ENCODE measurements at places on chromosomes 1 and 21. TPM values are rescaled to one million over a fixed set of nuclear protein-coding genes. Genes with fewer than 3 reads are reported as not detected.

GRCh38 chr1:169859001-169859400 is 34.7 kb downstream of the SCYL3 start:
- DNase-seq: no peak

GRCh38 chr1:58885998-58886397 is 102.2 kb upstream of the JUN start:
- DNase-seq: no peak

- no peak for DNase-seq
Measured at GRCh38 chr1:2304921-2305681, 77.0 kb downstream of the SKI start.

GRCh38 chr1:222769181-222769580 is 32.2 kb downstream of the FAM177B start:
- no peak for DNase-seq

- DNase-seq: no peak
Measured at GRCh38 chr1:47229031-47229885, 2.8 kb downstream of the TAL1 start.

- no peak for DNase-seq
Measured at GRCh38 chr21:26099610-26100219, 70.9 kb downstream of the APP start.

DNA sequence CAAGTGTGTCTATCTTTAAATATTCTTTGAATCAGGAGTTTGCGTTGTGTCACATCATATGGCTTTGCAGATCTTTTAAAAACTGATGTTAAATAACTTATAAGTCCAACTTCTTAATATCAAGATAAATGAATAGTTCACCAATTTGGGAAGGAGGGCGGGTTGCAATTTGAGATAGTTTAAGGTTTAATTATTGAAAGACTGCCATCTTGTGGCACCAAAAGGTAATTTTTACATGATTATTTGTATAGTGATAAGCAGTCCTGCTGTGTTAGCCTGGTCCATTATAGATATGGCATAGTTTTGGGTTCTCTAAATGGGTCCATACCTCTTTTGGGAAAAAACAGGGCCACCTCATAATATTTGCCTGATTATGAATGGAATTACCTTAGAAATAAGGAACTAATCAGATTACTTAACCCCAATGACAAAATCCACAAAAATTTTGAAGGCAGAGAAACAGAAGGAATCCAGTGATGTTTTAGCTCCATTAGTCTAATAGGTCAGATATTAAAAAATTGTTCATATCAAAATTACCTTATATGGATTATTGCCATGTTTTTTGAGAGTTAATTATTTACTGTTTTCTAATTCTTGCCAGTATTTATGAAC is 64.3 kb downstream of the PRKAA2 start:
- no peak for DNase-seq

- no peak for DNase-seq
Measured at GRCh38 chr1:225878282-225878681, 3.9 kb downstream of the TMEM63A start.

DNA sequence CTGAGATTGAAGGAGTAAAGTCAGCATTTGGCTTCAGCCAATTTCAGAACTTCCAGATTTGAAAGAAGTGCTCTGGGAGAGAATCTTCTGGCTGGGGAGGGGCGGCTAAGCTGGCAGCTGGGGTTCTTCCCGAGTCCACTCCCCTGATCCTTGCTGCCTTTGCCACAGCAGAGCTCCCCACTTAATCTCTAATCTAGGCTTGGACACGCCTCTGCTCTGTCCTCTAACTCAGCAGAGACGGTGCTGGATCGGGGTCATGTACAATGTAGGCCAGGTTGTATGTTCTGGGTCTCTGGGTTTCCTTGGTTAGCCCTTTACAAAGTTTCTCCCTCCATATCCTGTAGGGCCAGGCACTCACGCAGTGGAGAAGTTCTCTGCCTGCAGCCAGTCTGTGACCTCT is 10.1 kb upstream of the GSTM3 start:
- DNase-seq: no peak

DNA sequence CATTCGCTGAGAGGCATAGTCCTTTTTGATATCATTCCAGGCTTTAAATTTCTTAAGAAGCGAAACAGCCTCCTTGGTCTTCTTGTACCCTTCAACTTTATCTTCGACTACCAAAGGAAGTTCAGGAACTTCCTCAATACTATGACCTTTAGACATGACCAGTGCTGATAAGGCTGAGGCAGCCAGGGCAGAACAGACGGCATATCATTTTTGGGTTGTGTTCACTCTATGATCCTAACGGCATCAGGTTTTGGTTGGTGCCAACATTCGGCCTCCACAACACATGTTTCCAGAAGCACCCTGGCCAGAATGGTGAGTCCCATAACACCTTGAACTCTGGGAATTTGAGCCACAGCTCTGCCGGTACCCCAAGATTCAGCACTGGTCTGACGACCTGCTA is 31.4 kb upstream of the MYOC start:
- no peak for DNase-seq

DNA sequence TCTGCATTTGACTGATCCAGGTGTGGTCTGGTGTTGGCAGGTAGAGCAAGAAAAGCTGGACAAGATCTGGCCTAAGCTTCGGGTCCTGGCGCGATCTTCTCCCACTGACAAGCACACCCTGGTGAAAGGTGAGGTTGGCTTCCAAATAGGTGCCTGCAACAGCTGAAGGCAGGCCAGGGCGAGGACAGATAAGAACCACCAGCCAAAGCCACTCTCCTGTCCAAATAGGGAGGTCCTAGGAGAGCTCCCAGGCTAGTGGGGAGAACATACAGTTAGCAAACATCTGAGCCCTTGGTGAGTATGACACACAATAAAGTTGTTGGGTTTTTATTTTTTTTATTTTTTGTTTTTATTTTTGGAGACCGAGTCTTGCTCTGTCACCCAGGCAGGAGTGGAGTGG is 51.9 kb upstream of the LAX1 start:
- DNase-seq: no peak

DNA sequence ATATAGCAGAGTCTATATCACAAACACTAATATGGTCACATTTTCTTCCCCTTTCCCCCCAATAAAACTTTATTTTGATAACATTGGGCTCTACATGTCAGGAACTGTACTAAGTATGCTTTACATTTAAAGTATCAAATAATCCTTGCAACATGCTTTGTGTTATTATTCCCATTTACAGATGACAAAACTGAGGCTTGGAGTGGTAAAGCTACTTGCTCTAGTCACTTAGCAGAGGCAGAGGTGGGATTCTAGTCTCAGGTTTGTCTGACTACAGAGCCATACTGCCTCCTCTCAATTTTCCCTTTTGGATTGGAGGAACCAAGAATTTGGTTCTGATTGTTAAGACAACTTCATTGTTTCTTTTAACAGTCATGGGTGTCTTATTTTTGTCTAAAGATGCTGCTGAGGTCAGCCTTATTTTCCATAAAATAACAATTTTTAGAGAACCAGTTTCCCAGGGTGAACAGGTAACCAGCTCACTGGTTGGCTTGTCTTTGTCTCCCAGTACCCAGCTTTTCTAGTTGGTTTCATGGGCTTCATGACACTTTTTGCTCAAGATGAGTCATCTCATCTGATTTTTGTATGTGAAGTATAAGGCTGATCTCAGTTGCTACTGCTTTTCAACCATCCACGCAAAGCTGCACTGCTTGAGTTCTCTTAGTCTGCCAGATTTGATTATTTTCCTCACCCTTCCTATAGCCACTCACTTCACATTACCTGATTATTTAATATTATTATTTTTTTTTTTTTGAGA is 81.0 kb upstream of the ARID1A start:
- DNase-seq: no peak

DNA sequence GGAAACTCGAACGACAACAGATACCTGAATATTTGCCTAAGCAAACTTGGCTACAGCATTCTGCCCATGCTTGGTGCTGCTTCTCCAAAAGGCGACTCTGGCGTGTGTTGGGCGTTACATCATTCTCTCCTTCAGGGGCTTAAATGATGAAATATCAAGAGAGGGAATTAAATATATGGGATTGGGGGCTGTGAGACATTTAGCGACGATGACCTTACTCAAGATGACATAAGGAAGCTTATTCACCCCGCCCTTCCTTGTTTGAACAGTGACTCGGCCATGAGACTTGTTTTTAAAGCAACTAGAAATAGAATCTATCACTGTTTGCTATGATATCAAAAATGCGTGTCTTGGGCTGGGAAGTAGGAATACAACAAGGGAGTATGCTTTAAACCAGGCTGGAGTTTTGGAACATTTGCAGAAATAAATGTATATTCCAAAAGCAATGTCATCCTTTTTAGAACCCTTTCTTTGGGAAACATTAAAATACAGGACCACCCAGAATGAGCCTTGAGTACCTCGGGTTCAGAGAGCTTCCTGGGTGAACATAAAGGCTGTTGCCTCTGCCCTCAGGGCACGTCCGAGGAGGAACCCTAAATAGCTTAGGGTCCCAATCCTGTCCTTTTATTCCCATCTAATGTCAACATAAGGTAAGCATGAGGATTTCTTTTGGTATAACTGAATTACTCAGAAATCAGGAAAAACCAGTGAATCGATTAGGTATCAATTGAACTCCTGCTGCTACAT is 123.3 kb upstream of the SLC45A1 start:
- no peak for DNase-seq

GRCh38 chr1:23732363-23733224 is 10.7 kb upstream of the ELOA start:
- no peak for DNase-seq

GRCh38 chr1:1308756-1309250 is 406 bp downstream of the PUSL1 start:
- no peak for DNase-seq

DNA sequence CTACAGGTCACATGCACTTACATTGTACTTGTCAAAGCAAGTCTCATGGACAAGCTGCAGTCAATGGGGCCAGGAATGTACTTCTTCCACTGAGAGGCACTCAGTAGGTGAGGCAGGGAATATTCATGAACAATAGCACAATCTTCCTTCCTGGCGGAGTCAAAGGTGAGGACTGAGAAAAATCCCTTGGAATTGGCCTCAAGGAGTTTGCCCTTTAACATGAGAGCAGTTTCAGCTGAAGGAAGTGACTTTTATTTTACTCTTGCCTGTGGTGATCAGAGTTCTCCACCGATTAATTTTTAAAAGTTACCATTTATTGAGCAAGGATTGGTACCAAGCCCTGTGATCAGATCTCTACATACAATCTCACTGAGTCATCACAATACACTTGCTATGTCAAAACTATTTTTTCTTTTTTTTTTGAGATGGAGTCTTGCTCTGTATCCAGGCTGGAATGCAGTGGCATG is 11.2 kb upstream of the AK2 start:
- DNase-seq: no peak

GRCh38 chr21:44425895-44426662 is 29.2 kb upstream of the LRRC3 start:
- no peak for DNase-seq

- no peak for DNase-seq
Measured at GRCh38 chr21:25390701-25391100, 216.6 kb downstream of the MRPL39 start.

DNA sequence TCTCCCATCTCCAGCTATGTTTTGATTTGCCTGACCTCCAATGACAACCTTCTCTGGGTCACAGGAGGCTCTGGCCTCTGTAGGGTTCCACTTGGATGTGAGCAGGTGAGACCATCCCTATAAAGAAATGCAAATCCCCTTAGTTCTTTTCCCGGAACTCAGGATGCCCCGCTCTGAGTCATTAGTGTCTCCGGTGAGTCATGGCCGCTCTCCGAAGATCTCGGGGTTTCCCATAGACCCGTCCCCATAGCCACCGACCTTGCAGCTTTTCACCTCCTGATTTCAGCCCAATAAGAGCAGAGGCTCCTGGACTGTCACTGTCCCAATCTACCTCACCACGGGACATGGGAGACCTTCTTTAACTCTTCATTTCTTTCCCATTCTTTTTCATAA is 98.2 kb downstream of the PGBD5 start:
- peak; percentile 80 for DNase-seq

DNA sequence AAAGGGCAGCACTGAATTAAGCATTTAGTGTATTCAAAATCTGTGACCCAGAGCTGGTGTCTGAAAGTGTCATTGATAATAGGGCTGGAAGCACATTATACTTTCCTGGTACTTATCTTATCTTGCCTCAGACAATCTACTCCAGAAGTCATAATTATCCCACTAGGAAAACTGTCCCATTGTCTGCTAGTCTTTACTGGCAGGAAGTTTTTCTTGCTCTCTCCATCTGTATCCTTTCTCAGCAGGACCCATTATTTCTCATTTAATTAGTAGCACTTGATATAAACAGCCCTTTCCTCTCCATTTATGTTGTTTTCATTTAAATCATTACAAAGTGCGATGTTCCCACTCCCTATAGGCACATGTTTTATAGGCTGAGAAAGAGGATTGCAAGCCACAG is 36.5 kb upstream of the BARHL2 start:
- DNase-seq: no peak

- no peak for DNase-seq
Measured at GRCh38 chr1:239186487-239186886, 199.9 kb upstream of the CHRM3 start.

DNA sequence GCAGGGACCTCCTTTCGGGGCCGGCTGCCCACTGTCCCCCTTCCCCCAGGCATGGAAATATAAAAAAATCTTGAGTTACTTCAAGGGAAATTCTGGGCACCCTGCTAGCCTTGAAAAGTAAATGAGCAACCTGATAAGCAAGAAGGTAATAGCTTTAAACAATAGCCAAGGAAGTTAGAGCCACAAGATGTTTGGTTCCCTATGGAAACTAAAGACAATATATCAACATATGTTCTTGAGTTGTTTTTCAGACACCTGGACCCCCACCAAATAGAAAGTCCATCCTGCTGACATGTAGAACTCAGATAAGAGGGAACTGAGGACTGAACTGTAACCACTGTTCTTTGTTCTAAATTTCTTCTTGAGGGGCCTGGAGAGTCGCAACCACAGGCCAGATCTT is 19.3 kb upstream of the SLC35A3 start:
- DNase-seq: no peak

- no peak for DNase-seq
Measured at GRCh38 chr1:50959303-50959912, 659 bp downstream of the FAF1 start.

GRCh38 chr1:51329443-51330325 is 678 bp downstream of the TTC39A start:
- no peak for DNase-seq

- no peak for DNase-seq
Measured at GRCh38 chr1:29673669-29674626, 437.6 kb downstream of the PTPRU start.

- DNase-seq: no peak
Measured at GRCh38 chr1:222953585-222953984, 138.7 kb downstream of the DISP1 start.

The OR10T2 gene
- not detected for total RNA-seq

The PRDM16 gene
- total RNA-seq: not detected

The SPRR5 gene
- not detected for total RNA-seq

The CDK18 gene
- total RNA-seq: 2.5 TPM

The VHLL gene
- not detected for total RNA-seq

The TDRD5 gene
- total RNA-seq: not detected

The OR2T29 gene
- not detected for total RNA-seq

The BNIPL gene
- total RNA-seq: 0.64 TPM

The TSSK3 gene
- total RNA-seq: 0.90 TPM

The KDM5B gene
- total RNA-seq: 38.4 TPM

The MIXL1 gene
- not detected for total RNA-seq

The C8B gene
- not detected for total RNA-seq

The ALX3 gene
- total RNA-seq: not detected

The CFH gene
- total RNA-seq: 2.5 TPM

The TCHH gene
- total RNA-seq: not detected

The TTC22 gene
- total RNA-seq: 4.6 TPM

The PTPN14 gene
- total RNA-seq: 1.0 TPM

The KCNQ4 gene
- total RNA-seq: 0.53 TPM

The MTMR11 gene
- total RNA-seq: 1.7 TPM

The S100A1 gene
- not detected for total RNA-seq

Data from activated CD4-positive, alpha-beta memory T cell treated with anti-CD3 and anti-CD28 coated beads for 36 hours (primary cell).